ENCODE measurements at places on chromosomes 13 and 19.

DNA sequence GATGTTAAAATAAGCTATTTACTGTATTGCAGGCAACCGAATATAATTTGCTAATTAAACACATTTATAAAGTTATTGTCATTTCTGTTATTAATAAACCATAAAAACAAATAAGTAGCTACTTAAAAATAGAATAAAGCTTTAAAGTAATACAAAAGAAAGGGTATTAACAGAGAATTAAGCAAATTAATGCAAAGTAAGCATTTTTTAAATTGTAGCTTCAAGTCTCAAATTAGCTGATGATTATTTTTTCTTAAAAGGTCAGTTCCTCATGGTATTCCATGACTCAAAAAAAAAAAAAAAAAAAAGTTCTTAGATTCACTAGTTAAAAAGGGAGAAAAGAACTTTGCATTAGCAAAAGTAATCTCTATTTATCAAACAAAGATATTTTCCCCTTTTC, 292.5 kb downstream of the SLITRK1 start:
- DNase-seq, result no peak

- no peak for DNase-seq
Measured at GRCh38 chr13:33087091-33087490, 70.9 kb downstream of the KL start.

DNA sequence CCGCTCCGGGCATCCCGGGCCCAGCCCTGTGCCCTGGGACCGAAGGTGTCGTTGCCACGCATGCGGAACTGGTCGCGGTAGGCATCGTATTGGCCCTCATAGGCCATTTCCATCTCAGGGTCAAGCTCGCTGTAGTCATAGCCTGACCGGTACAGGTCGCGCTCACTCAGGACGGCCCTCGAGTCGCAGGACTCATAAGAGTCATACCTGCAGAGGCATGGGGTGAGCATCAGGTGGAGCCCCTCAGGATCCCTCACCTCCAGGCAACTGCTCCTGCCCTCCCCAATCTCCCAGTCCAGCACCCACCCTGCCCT, 17.4 kb downstream of the AKAP8L start:
- DNase-seq, result no peak

DNA sequence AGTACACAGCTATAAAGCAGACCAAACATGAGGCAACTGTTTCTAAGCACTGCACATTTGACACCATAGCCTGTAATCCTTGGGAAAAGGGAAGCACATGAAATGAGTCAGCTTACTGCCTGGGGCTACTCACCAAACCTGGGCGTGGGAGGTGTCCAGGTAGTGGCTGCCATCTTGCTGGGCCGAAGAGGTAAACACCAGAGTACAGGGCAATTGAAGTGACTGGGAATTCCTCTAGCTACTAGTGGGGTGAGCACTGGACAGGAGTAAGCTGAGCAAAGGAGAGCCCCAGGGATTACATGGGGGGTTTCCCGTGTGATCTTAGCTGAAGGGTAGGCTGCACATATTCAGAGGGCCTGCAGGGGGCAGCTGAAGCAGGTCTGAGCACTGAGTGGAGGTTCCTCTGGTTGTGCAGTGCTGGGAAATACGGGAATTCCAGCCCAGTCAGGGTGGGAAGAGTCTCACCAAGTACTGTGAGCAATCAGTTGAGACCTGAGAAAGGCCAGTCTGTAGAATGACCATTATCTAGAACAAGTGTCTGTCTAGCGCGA, 140.5 kb downstream of the SLC7A1 start:
- no peak for DNase-seq

DNA sequence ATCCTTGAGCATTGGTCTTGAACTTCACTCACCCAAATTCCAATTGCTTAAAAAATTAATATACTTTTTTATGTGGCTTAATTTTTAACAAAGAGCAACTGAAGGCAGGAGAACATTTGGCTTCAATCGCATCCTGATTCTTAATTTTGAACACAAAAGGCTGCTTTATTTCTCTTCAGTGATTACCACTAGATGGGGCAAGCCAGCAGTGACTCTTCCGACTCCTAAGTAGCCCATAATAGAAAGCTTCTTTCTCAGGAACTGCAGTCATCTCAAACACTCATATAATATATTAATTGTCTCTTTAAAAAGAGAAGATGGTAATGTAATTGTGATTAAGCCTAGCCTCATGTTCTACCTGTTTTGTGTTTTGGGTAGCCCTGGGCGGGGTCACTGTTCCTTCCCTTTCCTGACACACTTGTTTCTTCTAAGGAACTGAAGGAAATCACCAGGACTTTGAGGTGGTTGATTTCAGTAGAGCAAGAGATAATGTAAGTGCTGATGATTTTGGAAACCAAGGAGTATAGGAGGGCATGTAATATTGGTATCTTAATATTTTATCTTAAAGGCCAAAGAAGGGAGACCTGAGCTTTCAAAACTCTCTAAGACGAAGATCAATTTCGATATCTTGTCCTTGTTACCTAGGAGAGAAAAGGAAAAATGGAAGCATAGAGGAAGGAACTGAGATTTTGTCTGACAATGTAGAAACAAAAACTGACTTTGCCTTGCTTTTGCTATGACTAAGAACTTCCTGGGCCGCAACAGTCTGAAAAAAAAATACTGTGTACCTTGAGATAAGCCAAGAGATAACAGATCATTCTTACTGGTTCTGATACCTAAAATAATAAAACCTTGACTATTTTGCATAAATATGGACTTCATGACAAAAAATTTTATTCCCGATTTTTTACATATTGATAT, 73.1 kb downstream of the TNFSF13B start:
- DNase-seq, result peak; percentile 12

GRCh38 chr19:17209126-17210036, 5.8 kb upstream of the USE1 start:
- DNase-seq, result no peak

- no peak for DNase-seq
Measured at GRCh38 chr13:80199585-80200292, 141.2 kb downstream of the SPRY2 start.

- no peak for DNase-seq
Measured at GRCh38 chr13:32902874-32903273, 113.3 kb upstream of the KL start.

GRCh38 chr19:51627491-51628138, 2.6 kb downstream of the SIGLEC5 start:
- DNase-seq, result no peak

DNA sequence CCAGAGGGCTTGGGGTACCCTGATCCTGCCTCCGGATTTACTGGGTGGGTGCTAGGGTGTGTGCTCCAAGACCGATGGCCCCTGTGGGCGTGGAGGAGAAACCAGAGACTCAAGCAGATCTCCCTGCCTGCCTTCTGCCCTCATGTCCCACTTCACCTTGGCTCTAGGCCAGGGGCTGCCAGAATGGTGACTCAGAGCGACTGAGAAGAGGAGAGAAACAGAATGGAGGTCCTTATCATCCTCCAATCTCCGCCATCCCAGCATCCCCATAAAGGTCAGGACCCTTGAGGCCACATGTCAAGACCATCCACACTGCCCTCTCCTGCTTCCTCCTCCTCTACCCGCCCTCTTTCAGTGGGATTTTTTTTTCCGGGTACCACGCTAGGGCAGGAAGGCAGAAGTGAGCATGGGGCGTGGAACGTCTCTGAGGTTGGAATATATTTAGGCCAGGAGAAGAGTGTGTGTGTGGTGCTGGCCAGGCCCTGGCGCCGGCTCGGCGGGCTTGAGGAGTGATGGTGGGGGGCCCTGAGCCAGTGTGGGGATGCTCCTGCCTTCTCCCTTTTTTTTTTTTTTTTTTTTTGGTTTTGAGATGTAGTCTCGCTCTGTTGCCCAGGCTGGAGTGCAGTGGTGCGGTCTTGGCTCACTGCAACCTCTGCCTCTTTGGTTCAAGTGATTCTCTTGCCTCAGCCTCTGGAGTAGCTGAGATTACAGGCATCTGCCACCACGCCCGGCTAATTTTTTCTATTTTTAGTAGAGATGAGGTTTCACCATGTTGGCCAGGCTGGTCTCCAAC, 22.3 kb downstream of the IER2 start:
- DNase-seq, result no peak

- no peak for DNase-seq
Measured at GRCh38 chr13:45851171-45851921, at the start of gene SIAH3. SIAH3 (minus strand) TSS chr13:45851753; CDS start chr13:45851629, 124 bp downstream.

GRCh38 chr13:99614465-99614885, 113.2 kb downstream of the TM9SF2 start:
- DNase-seq, result peak; percentile 48

- no peak for DNase-seq
Measured at GRCh38 chr13:98420554-98421175, 156.2 kb downstream of the STK24 start.

DNA sequence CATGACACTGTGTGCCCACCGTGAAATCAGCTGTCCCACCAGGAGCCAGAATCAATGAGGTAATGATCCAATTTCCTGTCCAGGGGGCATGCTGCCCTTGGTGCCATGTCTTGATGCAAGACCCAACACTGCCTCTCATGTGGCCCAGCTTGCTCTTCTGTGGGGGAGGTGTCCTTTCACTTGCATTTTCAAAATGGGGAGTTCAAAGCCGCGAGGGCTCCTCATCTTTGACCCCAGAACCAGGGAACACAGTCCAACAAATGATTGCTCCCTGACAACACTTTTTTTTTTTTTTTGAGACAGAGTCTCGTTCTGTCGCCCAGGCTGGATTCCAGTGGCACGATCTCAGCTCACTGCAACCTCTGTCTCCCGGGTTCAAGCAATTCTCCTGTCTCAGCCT, 64.1 kb downstream of the FGF9 start:
- DNase-seq, result no peak

DNA sequence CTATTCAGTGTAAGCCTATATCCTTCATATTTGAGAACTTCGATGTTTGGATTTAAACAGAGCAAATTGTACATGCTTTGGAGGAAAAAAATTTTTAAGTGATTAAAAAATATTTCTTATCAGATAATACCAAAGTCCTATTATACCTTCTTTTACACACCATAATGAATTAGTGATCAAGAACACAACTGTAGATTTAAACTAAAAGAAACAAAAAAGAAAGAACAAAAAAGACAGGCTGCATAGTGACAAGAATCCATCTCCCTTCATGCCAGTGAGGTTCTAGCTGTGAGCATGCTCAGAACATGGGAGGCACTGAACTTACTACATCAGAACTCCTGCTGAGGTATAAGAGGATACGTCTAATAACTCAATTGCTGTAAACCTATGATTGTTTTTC, at the start of gene RXFP2:
TSS of gene RXFP2 (plus strand) at position 301 of the 400 bp plus-strand sequence. CDS start at position 388, 87 bp downstream.
- no peak for DNase-seq

- DNase-seq, result no peak
Measured at GRCh38 chr13:100128373-100128772, 39.5 kb downstream of the PCCA start.
